Psoas muscle (tissue), 8 donors: ENCODE measurements at places on chromosomes 1 and 21.

GRCh38 chr1:204280099-204280961 is 66.5 kb upstream of the GOLT1A start:
- DNase-seq = no peak

GRCh38 chr1:165941531-165941930 is 114.1 kb downstream of the UCK2 start:
- DNase-seq = no peak

- DNase-seq = no peak
These were observed 54.6 kb upstream of the DEPDC1 start for GRCh38 chr1:68551459-68551858.

DNA sequence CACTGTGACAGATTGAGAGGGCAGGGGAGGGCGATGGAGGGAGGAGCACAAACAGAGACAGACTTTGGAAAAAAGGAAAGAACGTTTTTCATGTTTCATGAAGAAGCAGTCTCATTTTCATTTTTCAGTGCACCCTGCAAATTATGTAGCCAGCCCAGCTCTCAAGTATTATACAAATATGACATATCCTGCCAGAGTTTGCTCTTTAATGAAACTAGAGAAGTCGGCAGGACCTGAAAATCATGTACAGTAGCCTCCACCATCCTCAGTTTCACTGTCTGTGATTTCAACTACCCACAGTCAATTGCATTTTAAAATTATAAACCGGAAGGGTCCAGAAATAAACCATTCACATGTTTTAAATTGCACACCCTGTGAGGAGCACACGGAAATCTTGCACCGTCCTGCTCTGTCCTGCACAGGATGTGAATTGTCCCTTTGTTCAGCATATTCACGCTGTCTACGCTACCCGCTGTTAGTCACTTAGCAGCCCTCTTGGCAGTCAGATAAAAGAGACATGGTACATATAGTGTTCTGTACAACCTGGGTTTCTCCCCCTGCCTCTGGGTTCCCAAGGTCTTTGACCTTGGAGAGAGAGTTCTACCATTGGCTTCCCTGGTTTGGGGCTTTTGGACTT is 13.6 kb upstream of the ADARB1 start:
- no peak for DNase-seq

DNA sequence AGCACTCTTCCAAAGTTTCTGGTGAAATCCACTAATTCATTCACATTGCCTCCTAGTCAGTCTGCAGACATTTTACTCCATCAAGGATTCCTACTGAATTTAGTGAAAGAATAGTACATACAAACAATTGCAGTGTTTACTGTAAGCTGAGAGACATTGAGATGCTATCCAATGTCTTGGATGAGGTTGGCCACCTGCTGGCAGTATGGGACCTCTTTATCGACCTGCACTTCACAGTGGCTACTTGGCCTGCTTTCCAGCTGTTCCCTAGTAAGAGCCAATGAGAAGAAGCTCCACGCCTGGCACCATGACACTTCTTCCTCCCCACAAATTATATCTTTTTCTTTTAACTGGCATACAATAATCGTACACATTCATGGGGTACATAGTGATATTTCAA is 51.5 kb upstream of the LRIF1 start:
- DNase-seq = no peak

DNA sequence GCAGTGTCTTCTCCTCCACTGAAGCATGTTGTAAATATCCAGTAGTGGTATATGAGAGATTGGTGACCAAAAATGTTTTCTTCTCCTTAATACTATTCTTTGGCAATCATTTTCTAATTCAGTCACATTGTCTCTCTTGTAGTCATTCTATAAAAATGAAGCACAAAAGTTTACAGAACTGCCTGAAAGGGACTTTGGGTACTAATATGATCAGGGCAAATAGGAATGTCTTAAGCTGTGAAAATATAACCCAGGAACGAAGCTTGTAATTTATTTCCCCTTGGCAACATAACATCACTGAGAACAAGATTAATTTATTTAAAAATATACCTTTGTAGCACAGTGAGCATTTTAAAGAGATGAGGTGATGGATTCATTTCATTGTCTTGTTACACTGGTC is 4.9 kb downstream of the B3GALT2 start:
- no peak for DNase-seq

GRCh38 chr1:43963006-43963405 is 6.8 kb upstream of the DPH2 start:
- no peak for DNase-seq

DNA sequence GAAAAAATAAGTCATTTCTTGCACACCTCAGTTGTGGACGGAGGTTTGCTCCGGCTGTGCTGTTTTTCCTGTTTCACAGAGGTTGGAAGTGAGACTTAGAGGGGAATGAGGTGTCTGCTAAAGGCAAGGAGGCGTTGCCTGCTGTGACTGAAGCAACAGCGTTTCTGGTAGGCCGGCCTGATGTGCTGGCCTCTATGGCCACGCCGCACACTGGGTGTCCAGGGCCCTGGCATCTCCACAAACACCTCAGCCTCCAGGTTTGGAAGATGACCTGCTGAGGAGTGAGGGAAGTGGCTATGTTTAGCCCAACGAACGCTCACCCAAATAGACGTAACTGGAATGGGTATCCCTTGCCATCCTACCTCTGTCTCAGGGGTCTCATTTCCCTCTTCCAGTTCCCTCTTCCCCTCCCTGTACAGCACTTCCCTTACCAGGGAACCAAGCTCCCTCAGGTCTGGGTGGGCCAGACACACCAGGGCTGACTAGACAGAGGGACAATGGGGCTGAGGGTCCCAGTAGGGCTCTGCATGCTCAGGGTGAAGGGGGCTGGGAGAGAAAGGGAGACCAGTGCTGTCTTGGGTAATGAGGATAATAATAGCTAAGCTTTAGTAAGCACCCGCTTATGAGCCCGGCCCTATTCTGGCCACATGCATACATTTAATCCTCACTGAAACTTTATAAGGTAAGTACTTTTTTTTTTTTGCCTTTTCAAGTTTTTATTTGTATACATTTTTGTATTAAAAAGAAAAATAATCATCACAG is 11.9 kb downstream of the CACNA1S start:
- peak; percentile 61 for DNase-seq

- no peak for DNase-seq
These were observed 801 bp downstream of the EPRS1 start for GRCh38 chr1:220045356-220046051.

DNA sequence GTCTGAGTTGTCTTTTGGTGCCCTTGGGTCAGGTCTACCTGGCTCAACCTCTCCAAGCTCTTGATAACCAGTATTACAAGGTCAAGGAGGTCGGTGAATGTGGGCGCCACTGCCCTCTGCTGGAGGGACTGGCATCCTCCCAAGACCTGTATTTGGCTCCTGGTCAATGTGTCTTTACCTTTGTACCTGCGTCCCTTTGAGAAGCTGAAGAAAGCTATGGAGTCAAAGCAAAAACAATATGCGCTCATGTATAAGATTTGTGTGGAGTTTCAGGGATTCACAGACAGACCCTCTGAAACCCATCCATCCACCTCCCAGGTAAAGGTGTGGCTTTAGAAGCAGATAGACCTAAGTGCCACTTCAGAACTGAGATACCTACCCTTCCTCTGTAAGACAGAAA is 61.8 kb upstream of the NBL1 start:
- DNase-seq = peak; percentile 25

DNA sequence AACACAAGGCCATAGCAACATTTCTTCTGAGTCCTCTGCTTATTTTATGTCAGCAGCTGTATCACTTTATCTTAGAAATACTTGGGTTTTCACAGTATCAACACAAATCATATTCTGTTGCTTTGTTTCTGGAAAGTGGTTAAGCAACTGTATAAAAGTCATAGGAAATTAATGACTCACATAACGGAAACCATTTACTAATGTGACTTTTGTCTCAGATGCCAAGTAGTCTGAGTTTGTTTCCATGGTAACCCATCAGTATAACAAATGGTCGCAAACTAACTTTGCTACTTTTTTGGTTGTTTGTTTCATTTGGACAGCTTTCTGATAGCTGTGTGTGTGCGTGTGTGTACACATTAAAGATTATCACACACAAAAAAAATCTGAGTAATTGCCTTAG is 31.1 kb downstream of the EEIG2 start:
- DNase-seq = no peak

GRCh38 chr21:17003258-17003615 is 509.6 kb upstream of the CXADR start:
- DNase-seq = no peak

DNA sequence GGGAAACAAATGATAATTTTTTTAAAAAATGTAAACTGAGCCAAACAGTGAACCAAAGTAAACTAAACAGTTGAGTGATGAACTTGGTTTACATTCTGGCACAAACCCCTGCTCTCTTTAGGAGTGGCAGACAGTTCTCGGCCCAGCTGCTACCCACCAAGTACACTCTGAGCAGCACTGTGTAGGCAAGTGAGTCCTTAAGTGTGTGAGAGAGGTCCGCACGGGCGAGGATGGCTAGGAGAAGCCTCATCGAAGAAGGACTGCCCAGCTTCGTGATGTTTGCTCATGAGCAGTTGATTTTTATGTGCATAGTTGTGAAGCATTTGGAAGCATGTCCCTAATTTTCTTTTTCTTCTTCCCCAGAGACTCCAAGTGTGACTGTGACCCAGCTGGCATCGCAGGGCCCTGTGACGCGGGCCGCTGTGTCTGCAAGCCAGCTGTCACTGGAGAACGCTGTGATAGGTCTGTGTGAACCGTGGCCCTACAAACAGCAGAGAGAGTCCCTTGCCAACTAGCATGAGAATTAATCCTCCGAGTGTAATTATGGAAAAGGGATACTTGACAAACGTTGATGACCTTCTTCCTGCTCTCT is 32.1 kb downstream of the LAMC2 start:
- peak; percentile 65 for DNase-seq

- DNase-seq = no peak
These were observed 63.4 kb upstream of the L1TD1 start for GRCh38 chr1:62131093-62131725.
